ENCODE measurements at places on chromosomes 6 and 20. TPM values are rescaled to one million over a fixed set of nuclear protein-coding genes. Genes with fewer than 3 reads are reported as not detected.

SPATS1 gene
- total RNA-seq: not detected

DNA sequence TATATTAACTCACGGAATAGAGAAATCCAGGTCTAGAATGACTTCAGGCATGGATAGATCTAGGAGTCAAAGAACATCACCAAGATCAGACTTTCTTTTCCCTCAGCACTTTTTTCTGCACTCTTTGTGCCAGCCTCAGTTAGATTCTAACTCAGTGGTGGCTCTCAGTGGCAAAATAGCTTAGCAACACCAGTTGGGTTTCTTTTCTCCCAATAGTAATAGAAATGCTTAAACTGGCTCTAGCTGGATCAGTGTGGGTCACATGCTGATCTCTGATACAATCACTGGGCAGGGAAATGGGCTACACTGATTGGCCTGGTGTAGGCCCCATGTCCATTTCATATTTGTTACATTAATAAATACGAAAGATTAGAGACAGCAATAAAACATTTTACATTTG, 44.2 kb upstream of the ARFGEF2 start:
- no peaks in the 10 kb centered on the region for H3K36me3 ChIP-seq
- DNase-seq: no peak
- peaks cover 18% of the 10 kb centered on the region for H3K4me1 ChIP-seq
- H3K27me3 ChIP-seq: no peaks in the 10 kb centered on the region
- H3K4me3 ChIP-seq: no peak overlapping the region

DNA sequence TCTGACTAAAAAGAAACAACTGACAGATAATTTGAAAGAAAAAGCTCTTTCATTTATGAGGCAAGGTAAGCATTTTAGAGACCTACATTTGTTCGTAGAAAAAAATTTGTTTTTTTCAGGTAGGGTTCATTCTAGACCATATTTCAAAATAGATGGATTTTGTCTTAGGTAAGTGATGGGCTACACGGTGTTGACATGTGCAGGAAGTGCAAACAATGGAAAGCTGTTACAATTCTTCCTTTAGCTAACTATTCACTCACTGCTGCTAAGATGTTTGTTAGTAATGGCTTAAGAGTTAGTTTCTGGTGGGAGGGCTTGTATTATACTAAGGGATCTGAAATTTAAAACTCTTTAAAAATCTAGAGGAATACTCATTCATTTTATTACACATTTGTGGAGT, 96.7 kb downstream of the CD109 start:
- H3K36me3 ChIP-seq: peaks cover 10% of the 10 kb centered on the region
- no peaks in the 10 kb centered on the region for H3K27me3 ChIP-seq
- DNase-seq: peak; percentile 53

KCNG1 gene
- total RNA-seq: 1.1 TPM

GRCh38 chr20:39944861-39945260, 744.2 kb downstream of the MAFB start:
- H3K4me1 ChIP-seq: no peaks in the 10 kb centered on the region
- H3K36me3 ChIP-seq: no peaks in the 10 kb centered on the region
- H3K27me3 ChIP-seq: no peaks in the 10 kb centered on the region

Measured in endothelial cell of umbilical vein (primary cell).